Activated T-cell treated with anti-CD3 and anti-CD28 coated beads, Interleukin-2, amount 50 U/mL, for 24 hours (primary cell): ENCODE measurements at places on chromosomes 2 and 18.

- no peak for DNase-seq
These were observed 516.7 kb downstream of the LRRTM4 start for GRCh38 chr2:77005522-77005921.

DNA sequence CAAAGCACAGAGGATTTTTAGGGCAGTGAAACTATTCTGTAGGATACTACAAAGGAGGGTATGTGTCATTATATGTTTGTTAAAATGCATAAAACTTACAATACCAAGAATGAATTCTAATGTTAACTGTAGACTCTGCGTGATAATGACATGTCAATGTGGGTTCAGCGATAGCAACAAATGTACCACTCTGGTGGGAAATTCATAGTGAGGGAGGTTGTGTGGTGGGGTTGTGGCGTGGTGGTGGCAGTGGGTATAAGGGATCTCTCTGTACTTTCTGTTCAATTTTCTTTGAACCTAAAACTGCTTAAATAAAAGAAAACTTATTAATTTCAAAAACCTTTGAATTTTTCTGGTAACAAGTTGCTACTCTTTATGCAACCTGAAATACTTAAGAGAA lies 99.3 kb upstream of the SLC38A11 start:
- DNase-seq = no peak

DNA sequence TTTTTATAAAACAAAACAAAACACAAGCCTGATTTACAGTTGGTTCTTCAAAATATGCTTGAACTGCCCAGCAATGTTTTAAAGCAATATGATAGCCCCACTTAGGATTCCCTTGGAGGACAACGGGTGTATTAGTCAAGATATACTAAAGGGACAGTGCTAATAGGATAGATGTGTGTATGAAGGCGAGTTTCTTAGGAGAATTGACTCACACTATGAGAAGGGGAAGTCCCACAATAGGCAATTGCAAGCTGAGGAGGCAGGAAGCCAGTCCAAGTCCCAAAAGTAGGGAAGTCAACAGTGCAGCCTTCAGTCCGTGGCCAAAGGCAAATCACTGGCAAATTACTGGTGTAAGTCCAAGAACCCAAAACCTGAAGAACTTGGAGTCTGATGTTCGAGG lies 167.9 kb downstream of the CBLN2 start:
- DNase-seq = no peak

- no peak for DNase-seq
These were observed 141.6 kb downstream of the ICOS start for GRCh38 chr2:204078003-204078698.

GRCh38 chr18:65623676-65624075 lies 127.1 kb upstream of the CDH7 start:
- DNase-seq = no peak

- no peak for DNase-seq
These were observed 6.4 kb upstream of the SFTPB start for GRCh38 chr2:85674417-85674816.

DNA sequence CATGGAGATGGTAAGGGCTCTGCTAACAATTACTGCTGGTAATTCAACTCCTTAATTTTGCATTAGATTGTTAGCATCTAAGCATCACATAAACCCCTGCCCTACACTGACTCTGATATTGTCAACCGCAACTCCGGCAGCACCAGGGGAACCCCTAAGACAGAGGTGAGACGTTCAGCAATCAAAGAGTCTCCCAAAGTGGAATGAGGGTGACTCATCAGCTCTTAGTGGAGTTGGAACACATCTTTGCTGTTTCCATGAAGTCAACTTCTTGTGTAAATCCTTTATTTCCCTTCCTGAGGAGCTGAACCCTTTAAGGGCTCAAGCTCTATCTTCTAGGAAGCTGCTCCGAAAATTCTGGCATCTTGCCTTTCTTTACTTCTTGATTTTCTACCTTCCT lies 52.1 kb downstream of the ABCG8 start:
- no peak for DNase-seq

DNA sequence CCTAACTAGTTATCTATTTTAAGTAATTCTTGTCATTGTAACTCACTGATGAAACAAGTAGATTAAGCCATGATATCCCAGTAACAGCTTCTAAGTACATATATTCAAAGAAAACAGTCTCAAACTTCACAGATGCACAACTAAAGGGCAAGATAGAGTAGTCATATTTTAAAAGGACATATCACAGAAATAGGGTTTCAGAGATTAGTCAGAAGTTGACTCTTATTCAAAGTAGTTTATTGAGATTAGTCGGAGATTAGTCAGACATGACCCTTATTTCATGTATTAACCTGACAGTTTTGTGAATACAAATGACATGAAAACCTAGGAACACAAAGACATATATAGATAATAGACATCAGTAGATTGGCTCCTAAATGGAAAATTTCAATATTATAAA lies 15.9 kb upstream of the CHAC2 start:
- DNase-seq = no peak

GRCh38 chr18:8703092-8703709 lies 2.2 kb upstream of the MTCL1 start:
- DNase-seq = no peak

- no peak for DNase-seq
These were observed 299.3 kb downstream of the CELF4 start for GRCh38 chr18:37266290-37266689.

DNA sequence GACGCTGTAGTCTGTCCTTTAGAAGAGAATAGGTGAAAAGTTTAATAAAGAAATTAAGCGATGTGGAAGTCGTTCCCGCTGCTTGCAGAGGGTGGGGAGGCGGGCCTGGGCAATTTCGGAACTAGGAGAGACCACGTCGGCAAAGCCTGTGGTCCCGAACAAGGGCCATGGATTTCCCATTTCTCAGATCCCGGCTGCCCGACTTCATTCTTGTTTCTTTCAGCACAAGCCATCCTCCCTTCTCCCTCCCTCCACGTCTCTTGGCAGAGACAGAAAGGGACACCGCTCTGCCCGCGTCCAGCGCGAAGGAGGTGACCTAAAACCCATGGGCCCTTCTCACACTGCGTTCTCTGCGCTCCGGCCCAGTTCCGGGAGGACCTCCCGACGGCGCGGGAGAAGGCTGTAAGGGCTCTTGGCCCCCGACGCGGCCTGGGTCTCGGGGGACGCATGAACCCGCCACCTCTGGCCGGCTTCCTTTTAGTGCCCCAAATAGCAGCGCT lies 2.2 kb upstream of the BCL2L11 start:
- peak; percentile 50 for DNase-seq

- DNase-seq = no peak
These were observed 46.6 kb upstream of the SLC14A1 start for GRCh38 chr18:45677276-45677807.
